ENCODE measurements at places on chromosomes 13 and 19. TPM values are rescaled to one million over a fixed set of nuclear protein-coding genes. Genes with fewer than 3 reads are reported as not detected.

SHC2 gene
- total RNA-seq, result 23.0 TPM

GRCh38 chr19:28889941-28890670 lies 322.8 kb downstream of the UQCRFS1 start:
- peaks cover 21% of the 10 kb centered on the region for H3K27me3 ChIP-seq
- H3K4me1 ChIP-seq, result no peaks in the 10 kb centered on the region
- H3K4me3 ChIP-seq, result no peak overlapping the region
- no peak for DNase-seq

GRCh38 chr19:2291185-2291751 lies 9.3 kb upstream of the PEAK3 start:
- peaks cover 39% of the 10 kb centered on the region for H3K27me3 ChIP-seq
- no peak overlapping the region for H3K27ac ChIP-seq
- DNase-seq, result no peak
- H3K4me1 ChIP-seq, result peaks cover 35% of the 10 kb centered on the region
- H3K36me3 ChIP-seq, result no peaks in the 10 kb centered on the region

GRCh38 chr13:34308725-34309124 lies 490.8 kb downstream of the RFC3 start:
- H3K27me3 ChIP-seq, result no peaks in the 10 kb centered on the region
- no peak overlapping the region for H3K27ac ChIP-seq
- no peak for DNase-seq

- DNase-seq, result no peak
- no peak overlapping the region for H3K4me3 ChIP-seq
- H3K4me1 ChIP-seq, result no peaks in the 10 kb centered on the region
- no peaks in the 10 kb centered on the region for H3K27me3 ChIP-seq
- H3K27ac ChIP-seq, result no peak overlapping the region
- peaks cover 5% of the 10 kb centered on the region for H3K36me3 ChIP-seq
Measured at GRCh38 chr13:28356561-28357021, 138.3 kb downstream of the FLT1 start.

- H3K27me3 ChIP-seq, result peaks cover 20% of the 10 kb centered on the region
- peaks cover 25% of the 10 kb centered on the region for H3K4me1 ChIP-seq
- no peak for DNase-seq
- peaks cover 40% of the 10 kb centered on the region for H3K36me3 ChIP-seq
Measured at GRCh38 chr19:49017041-49017665, at the start of gene LHB. TSS of gene LHB (minus strand) at chr19:49017091. CDS start at chr19:49017081, 10 bp downstream.
